Head of caudate nucleus (tissue), 42 donors: ENCODE measurements at places on chromosomes 3 and 15.

DNA sequence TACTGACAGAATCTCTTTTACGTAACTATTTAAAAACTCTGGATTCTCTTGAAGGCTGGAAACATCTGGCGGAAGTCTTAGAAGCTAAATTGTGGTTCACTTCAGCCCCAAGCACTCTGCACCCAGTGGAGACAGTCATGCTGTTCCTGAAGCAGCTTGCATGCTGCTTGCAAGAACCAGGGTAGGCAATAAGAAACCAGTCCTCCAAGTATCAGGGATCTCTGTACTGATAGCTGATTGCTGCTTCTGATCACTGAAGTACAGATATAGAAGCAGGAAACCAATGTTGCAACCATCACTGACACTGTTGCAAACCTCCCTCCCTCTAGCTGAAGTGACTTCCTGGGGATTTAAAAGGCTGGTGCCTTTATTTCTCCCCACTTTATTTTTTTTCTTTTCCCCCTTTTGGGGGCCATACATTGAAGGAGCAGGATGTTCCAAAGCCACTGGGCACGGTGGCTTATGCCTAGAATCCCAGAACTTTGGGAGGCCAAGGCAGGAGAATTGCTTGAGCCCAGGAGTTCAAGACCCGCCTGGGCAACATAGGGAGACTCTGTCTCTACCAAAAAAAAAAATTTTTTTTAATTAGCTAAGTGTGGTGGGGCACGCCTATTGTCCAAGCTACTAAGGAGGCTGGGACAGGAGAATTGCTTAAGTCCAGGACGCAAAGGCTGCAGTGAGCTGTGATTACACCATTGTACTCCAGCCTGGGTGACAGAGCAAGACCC lies 15.3 kb downstream of the SPCS1 start:
- DNase-seq, result no peak

GRCh38 chr3:149470381-149470780 lies 4.1 kb upstream of the TM4SF4 start:
- DNase-seq, result no peak

GRCh38 chr15:94231723-94232468 lies 535 bp downstream of the MCTP2 start:
- DNase-seq, result no peak

DNA sequence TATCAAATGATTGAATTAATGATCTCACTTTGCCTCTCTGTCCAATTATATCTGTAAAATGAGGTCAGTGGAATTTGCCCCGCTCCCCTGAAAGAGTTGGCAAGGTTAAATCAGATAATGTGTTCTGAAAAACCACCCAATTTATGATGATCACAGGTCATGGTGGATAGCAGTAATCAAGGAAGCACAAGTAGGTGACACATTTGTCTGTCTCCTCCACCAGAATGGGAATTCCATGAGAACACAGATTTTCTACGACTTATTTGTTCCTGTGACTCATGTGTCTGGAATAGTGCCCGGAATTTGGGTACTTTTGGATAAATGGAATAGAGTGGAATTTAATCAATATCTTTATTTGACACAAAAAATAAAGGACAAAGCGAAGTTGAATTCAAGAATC lies 220.9 kb upstream of the SUCLG2 start:
- no peak for DNase-seq

DNA sequence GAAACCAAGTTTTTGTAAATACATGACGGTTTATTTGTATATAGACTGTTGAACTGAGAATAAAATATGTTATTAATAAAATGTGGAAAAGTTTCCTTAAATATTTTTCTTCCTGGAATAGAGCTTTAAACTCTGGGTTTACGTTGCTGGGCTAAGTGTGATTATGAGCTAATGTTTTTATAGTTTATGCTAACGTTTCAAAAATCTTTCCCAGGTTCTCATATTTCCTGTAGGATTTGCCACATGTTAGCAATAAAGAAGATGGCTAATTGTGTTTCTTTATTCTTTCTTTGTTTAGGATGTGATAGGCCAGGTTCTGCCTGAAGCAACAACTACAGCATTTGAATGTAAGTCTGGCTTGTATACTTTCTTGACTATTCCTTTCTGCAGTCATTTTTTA lies 7.2 kb downstream of the MAP2K5 start:
- no peak for DNase-seq

- DNase-seq, result no peak
These were observed 39.9 kb upstream of the BDH1 start for GRCh38 chr3:197595470-197596185.

DNA sequence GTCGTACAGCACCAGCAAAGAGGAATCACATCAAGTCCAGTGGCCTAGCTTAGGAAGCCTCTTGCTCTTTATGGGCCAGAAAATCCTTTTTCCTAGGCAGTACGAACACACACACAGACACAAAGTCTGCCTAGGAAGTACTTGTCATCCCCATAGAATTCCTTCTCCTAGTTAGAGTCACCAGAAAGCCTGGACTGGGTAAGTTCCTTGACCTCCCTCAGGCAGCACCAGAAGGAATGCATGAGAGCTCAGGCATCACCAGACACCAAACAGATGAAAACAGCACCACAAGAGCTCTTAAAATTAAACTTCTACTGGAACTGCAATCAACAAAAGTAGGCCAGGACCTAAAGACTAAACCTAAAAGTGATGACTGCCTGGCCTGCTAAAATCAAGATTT lies 192.9 kb upstream of the CCDC54 start:
- DNase-seq, result no peak

DNA sequence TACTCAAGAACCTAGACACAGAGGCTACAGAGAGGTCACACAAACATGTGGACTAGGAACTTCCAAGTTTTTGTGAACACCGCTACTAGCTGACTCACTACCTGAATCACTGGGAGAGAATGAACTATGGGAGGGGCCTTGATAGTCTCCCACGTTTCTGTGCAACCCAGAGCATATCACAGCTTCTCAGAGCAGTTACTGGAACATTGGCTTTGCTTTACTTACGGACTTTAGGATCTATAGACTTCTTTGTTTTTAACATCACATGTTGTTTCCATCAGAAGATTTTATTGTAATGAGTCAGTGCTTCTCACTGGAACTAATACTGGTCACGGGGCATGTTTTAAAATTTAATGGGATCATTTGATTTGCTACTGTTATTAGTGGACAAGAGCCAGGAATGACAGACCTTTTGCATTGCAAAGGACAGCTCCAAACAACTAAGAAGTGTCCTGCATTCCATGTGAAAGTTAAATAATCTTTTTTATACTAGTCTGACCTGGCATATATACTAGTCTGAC lies 35.6 kb downstream of the RTP4 start:
- DNase-seq, result no peak

DNA sequence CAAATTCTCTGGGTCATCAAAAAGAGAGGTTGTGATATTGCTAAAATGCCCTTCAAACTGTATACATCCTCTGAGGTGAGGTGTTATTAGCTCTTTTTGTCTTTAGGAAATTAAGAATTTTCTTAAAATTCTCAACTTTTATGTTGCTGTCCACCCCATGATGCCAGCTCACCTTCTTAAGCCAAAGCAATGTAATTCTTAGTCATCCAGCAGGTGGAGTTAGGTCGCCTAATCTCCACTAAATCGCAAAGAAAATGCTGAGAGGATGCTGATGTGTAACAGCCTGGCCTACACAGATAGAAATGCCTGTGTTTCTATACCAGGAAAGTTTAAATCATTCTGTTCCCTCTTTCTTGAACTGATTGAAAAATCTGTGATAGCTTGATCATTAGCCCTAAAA lies 770.2 kb upstream of the ALCAM start:
- no peak for DNase-seq

DNA sequence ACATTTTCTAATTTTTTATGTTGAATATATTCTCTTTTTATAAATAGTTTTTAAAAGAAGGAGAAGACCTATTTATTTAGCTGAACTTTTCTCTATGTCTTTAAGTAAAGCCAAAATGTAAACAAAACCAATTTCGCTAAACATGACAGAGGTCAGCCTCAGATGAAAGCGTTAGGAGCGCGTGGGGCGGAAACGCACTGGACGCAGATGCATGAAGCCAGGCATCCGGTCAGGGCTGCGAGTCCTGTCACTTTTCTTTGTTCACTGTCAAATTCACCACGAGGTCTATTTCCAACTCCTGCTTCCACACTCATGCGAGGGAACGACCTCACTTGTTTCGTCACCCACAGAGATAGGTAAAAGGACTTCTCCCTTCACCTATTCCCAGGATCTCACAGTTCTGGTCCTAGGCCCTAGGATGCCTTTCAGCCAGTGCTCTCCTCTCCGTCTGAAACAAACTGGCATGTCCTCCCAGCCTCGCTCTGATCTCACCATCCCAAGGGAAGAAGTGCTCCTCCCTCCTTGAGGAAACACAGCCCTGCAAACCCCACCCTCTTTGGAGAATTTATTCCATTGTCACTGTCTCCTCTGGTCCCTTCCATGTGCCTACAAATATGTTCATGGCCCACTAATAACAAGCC lies 57.9 kb downstream of the ITGB5 start:
- DNase-seq, result no peak

GRCh38 chr15:95479308-95479707 lies 851.2 kb upstream of the NR2F2 start:
- no peak for DNase-seq

DNA sequence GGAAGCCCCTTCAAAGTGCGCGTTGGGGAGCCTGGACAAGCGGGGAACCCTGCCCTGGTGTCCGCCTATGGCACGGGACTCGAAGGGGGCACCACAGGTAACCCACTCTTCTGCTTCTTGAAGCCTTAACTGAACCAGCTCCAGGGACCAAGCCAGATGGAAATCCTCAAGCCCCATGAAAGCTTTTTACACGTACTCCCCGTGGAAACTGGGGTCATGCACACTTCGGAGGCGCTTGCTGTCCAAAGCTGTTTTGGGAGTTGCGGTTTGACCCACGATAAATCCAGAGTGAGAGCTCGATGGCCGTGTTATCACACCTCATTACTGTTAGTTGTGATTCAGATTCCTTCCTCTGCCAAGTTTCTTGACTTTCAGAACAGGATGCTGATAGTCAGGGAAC lies 47.5 kb downstream of the DNASE1L3 start:
- DNase-seq, result no peak

- DNase-seq, result no peak
These were observed 14.2 kb downstream of the SERPINI1 start for GRCh38 chr3:167749728-167750127.

GRCh38 chr3:110589341-110589740 lies 482.3 kb upstream of the NECTIN3 start:
- DNase-seq, result no peak

DNA sequence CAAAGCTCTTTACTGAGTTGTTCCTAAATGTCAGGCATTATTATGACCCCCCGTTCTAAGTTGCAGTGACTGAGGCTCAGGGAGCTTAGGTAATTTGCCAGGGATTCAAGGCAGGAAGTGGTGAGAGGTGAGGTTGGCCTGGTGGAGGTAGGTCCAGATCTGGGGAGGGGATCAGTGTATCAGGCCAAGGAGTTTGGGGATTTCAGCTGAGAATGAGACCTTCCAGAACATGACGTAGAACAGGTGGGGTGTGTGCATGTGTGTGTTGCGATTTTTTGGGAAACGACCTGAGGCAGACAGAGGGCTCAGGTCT lies 41.1 kb upstream of the MRPS22 start:
- no peak for DNase-seq

DNA sequence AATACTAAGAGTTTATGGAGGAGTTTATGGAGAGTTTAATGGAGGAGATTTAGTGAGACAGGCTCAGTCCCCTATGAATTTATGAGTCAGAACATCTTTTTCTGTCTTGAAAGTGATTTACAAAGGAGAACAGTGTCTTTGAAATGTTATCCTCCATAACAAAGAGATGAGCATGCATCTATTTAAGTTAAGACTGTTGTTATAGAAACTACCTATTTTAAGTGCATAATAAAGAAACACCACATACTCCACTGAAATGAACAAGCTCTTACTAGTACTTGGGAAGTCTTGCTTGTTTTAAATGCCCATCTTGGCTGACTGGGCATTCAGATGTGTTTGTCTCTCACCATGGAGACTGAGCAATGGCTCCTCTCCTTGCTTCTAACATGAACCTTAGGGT lies 118.7 kb upstream of the ACP3 start:
- DNase-seq, result no peak

DNA sequence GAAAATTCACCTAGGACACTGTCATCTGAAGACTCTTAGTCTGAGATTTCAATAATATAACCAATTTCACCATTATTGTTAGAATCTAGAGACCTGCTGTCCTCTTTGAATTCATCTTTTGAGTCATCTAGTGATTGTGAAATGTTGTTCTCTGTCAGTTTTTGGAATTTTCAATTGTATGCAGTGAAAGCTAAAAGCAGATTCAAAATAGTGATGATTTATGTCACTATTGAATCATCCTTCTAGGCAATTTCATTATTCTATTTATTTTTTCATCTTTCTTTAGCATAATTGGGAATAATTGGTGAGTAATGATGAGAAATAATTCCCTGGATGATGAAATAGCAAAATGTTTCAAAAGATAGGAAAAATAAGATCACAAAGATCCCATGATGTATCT lies 101.7 kb upstream of the EIF1B start:
- no peak for DNase-seq

GRCh38 chr3:125605756-125606155 lies 10.5 kb upstream of the OSBPL11 start:
- DNase-seq, result no peak

DNA sequence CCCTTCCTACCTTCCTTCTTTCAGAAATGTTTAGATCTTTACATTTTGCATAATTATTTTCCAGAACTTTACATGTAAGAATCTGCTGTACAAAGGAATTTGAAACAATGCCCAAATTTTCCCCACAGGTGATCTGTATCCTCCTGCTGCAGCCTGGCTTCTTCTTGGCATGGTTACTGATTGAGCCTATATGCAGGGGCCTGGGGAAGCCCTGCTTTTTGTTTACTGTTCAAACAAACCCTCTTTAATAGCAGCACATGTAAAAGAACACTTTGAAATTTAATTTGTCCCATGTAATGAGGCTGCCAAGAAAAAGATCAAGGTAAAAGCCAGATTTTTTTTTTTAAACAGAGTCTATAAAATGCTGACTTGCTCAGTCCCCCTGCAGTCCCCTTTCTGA lies 432.2 kb downstream of the TUSC7 start:
- DNase-seq, result no peak

GRCh38 chr3:132321304-132321703 lies 4.1 kb downstream of the ACP3 start:
- no peak for DNase-seq

GRCh38 chr15:63366451-63366850 lies 15.2 kb downstream of the CA12 start:
- no peak for DNase-seq

DNA sequence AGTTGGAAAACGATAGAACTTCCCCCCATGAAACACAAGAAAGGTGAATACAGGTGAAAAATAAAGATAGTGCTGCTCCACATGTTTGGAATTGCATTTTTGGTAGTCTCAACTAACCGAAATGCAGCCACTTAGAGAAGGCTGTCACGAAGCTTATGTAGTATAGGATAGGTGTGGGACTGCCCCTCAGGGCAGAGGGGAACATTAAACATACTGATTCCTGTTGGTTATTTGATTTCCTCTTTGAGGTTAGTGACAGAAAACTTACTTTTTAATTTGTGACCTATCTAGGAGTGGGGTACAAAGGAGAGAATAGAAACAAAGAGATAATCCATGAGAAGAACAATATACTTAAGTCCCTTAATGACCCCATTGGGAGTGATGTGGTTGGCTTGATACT lies 85.8 kb upstream of the SATB1 start:
- no peak for DNase-seq
